Pulmonary artery endothelial cell (primary cell): ENCODE measurements at places on chromosomes 11 and 22.

DNA sequence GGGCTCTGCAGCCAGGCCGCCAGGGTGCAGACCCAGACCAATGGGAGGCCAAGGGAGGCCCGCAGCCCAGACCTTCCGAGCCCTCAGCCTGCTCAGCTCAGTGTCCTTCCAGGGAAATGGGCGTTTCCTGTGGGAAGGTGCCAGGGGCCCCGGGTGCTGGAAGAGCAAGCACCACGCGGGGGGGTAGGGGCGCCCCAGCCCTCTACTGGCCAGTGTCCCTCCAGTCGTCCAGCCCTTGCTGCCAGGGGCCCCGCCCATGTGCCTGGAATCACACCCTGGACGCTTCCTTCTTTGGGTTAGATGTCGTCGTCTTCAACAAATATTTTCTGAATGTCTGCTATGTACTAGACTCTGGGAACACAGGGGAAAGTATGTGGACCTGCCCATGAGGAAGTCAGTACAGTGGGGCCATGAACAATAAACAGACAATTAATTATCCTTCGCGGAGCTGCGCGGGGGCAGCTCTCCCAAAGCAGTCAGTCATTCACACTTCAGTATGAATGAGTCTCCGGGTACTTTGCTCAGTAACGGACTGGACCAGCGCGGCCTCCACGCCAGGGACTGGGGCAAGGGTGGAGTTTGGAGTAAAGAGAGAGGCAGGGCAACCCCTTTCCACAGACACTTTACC lies 60.2 kb downstream of the CDKN1C start:
- DNase-seq, result no peak

DNA sequence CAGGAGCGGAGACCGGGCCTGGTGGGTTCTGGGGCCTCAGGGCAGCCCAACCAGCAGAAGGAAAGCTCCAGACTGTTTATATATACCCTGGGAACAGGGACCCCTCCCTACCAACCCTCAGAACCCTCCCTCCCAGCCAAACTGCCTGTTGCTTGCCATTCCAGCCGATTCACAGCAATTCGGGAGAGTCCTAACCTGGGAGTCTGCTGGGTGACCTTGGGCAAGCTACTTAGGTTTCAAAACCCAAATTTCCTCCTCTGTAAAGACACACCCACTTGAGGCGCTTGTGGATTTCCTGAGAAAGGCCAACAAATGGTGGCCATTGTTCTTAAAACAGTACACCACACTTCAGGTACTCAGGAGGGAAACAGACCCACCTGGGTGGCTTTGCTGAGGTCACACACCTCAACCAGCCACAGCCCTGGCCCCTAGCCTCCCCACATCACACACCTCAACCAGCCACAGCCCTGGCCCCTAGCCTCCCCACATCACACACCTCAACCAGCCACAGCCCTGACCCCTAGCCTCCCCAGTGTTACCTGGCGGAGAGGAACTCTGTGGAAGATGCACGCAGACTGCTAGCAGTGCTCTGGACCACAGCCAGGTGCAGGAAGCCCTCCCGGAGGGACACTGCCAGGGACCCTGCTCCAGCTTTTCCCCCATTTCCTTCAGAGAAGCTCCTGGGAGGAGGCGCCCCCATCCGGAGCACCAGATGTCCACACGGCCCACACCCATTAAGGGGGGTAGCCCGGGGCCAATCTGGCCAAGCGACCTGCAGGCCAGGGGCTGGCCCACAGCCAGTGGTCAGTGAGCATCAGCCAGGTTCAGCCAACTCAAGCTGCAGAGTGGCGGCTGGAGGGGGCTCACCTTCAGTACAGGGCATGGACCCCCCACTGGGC lies 6.2 kb downstream of the SHISA8 start:
- DNase-seq, result no peak

DNA sequence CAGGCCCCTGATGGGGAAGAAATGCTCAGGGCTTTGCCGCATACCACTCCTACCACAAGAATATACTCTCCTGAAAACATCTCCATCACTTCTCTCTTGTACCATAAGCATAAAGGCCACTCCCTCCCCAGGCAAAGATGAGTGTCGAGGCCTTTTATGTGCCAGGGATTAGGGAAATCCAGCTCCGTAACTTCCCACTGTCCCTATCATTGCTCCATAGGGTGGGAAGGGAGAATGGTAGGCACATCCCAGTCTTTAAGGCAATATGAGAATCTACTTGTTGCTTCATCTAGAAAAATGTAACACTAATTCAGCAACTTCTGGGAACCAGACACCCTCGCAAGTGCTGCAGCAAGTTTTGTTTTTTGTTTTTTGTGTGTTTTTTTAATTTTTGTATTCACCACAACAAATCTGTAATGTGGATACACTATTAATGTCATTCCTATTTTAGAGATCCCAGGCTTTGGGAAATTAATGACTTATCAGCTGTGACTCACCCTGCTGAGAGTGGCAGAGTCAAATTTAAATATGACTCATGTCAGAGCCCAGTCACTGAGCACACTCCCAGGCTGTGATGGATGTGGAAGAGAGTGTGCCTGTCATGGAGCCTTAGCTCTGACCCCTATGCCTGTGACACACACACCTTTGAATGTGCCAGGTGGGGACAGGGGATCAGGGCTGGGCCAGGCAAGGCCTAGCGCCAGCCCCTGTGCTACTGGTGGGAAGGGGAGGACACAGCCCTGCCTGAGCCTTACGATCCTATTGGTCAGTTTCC lies 23.4 kb downstream of the PANX1 start:
- DNase-seq, result no peak

DNA sequence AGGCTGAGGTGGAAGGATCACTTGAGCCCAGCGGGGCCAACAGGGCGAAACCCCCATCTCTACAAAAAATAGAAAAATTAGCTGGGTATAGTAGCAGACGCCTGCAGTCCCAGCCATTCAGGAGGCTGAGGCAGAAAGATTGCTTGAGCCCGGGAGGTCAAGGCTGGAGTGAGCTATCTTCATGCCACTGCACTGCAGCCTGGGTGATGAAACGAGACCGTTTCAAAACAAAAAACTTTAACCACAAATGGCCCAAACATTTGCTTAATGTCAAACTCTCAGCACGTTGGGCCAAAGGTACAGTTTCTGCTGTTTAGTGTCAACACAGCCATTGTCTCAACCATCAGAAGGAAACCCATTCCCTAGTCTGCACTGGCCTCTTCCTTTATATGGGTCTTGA lies 69.2 kb upstream of the TTC12 start:
- no peak for DNase-seq

GRCh38 chr11:121367844-121368225 lies 75.3 kb downstream of the SC5D start:
- DNase-seq, result no peak

GRCh38 chr11:7965386-7965785 lies at the start of gene NLRP10:
TSS of gene NLRP10 (minus strand) at chr11:7965447. CDS start at chr11:7963495, 1,952 bp downstream.
- no peak for DNase-seq
